ENCODE measurements at places on chromosomes 7 and 10.

- DNase-seq, result no peak
Observed at GRCh38 chr7:39375047-39375873, 190.9 kb upstream of the YAE1 start.

- no peak for DNase-seq
Observed at GRCh38 chr7:24197852-24198251, 86.1 kb upstream of the NPY start.

- DNase-seq, result no peak
Observed at GRCh38 chr10:61049386-61049785, 105.4 kb upstream of the RHOBTB1 start.

DNA sequence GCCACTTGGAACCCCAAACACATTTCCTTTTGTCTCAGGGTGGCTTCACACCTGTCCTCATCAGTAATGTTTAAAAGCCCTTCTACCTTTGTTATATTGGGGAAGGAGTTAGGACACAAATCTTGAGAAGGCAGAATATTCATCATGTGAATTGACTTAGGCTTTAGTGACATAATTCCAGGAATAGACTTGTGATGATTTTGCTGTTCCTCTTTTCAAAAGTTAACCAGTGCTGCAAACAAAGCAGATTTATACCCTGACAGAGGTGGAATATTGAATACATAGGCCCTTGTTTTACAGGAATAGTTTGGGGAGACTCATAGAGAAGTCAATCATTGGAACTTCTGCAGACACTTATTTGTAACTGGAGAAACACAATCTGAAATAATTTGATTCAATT, 27.0 kb downstream of the ZNF786 start:
- DNase-seq, result no peak

DNA sequence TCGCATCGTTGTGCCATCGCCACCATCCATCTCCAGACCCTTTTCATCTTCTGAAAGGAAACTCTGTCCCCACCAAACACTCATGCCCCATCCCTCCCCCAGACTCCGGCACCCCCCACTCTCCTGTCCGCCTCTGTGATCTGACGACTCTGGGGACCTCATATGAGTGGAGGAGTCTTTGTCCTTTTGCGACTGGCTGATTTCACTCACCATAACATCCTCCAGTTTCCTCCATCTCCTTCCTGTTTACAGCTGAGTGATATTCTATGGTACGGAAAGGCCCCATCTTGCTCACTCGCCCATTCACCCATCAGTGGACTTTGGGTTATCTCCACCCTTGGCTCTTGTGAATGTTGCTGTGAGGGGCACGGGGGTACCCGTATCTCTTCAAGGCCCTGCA, 11.8 kb upstream of the INSIG1 start:
- no peak for DNase-seq

All from SW 1271 (cell line).